ENCODE measurements at places on chromosomes 2 and 18. TPM values are rescaled to one million over a fixed set of nuclear protein-coding genes. Genes with fewer than 3 reads are reported as not detected.

DNA sequence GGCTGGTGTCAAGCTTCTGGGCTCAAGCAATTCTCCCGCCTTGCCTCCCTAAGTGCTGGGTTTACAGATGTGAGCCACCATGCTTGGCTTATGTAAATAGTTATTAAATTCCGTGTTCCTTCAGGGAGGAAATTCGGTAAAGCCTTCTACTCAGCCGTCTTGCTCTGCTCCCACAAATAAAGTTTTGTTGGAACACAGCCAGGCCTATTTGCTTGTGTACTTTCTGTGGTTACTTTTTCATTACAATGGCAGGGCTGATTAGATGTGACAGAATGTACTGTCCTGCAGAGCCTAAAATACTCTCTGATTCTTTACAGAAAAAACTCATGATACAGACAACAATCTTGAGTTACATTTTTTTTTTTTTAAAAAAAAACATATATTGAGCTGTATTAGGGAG lies 68.8 kb upstream of the TACR1 start:
- no peak for DNase-seq

DNA sequence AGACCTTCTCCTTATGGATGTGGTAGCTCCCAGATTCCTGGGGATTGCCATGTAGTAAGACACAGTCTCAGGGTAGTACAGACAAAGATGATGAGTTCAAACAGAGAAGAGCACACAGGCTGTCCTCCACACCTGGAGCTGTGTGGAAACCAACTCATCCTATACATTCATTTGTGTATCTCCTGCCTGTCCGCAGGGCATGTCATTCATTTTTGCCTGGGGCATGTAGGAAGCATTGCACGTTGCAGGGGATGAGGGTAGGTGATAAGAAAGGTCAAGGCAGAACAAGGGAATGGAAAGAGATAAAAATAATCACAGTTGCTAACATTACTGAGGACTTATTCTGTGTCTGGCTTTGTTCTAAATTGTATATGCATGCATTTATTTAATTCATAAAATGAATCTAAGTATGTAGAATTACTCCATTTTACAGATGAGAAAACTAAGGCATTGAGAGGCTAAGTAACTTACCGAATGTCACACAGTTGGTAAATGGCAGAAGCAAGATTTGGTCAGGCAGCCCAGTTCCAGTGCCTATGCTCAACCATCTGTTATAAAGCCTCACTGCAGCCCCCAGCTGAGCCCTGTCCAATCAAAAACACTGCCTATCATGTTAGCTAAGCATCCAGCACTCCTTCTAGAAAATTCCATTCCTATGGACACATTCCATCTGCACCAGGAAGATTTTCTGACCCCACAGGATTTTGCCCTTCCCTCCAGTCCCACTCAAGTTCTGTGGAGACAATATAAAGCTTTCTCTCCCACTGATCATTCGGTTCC lies 81.0 kb downstream of the SUMO1 start:
- DNase-seq: no peak

The UGT1A3 gene
- not detected for total RNA-seq

- no peak for DNase-seq
Observed at GRCh38 chr2:241035142-241035817, 36.9 kb downstream of the SNED1 start.

- DNase-seq: no peak
Observed at GRCh38 chr2:551621-552020, 125.6 kb downstream of the TMEM18 start.

DNA sequence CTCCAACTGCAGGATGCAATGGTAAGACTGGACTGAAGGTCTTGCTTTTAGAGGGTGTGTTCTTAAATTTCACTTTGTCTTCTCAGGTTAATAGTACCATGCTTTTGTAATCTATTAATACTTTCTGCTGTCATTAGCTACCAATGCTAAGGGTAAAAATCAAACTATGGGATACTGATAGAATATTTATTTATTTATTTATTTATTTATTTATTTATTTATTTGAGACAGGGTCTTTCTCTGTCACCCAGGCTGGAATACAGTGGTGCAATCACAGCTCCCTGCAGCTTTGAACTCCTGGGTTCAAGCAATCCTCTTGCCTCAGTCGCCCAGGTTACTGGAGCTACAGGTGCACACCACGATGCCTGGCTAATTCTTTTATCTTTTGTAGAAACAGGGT lies 152.1 kb downstream of the SPP2 start:
- no peak for DNase-seq

The PPM1G gene
- total RNA-seq: 55.5 TPM

All from left lung (tissue), 14 donors.